ENCODE measurements at places on chromosomes 7 and 10. TPM values are rescaled to one million over a fixed set of nuclear protein-coding genes. Genes with fewer than 3 reads are reported as not detected.

DNA sequence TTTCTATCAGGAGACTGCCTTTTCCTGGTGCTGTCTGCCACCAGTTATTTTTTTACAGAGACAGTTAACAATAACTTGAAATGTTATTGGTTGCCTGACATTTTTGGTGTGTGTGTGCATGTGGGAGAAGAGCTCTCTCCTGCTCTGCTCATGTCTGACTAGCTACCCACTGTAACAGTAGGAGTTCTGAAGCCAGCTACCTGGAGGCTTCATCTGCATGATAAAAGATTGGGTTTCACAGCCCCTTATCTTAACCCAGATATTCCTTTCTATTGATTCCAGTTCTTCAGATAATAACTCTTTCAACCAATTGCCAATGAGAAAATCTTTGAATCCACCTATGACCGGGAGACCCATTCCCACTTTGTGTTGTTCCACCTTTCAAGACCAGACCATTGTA, 237.4 kb upstream of the PPP1R3A start:
- DNase-seq = no peak

DNA sequence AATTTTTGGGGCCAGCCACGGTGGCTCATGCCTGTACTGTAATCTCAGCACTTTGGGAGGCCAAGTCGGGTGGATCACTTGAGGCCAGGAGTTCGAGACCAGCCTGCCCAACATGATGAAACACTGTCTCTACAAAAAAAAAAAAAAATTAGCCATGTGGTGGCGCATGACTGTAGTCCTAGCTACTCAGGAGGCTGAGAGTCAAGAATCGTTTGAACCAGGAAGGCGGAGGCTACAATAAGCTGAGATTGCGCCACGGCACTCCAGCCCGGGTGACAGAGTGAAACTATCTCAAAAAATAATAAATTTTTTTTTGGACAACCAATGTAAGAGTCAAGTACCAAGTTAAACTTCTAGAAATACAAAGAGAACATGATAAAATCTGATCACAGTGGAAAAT, 164.6 kb downstream of the AVL9 start:
- no peak for DNase-seq

DNA sequence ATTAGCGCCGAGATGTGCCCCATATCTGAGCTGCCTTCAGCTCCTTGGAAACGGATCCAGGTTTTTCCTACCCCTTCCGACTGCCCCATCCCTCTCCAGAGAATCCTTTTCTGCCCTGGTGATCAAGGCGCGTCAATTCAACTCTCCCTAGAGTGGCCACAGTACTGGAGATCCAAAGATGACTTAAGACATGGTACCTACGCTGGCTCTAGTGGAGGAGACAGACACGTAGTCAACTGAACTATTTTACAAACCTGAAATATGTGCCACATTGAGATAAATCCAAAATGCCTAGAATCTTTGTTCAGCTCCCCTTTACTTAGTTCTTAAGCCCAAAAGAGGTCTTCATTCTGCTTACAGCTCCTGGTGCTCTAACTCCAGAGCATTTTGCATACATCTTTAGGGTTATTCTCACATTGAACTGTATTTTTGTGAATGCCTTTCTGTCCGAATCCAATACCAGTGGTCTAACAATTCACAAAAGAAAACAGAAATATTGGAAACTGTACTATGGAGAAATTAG, 444 bp upstream of the TNPO3 start:
- no peak for DNase-seq

DNA sequence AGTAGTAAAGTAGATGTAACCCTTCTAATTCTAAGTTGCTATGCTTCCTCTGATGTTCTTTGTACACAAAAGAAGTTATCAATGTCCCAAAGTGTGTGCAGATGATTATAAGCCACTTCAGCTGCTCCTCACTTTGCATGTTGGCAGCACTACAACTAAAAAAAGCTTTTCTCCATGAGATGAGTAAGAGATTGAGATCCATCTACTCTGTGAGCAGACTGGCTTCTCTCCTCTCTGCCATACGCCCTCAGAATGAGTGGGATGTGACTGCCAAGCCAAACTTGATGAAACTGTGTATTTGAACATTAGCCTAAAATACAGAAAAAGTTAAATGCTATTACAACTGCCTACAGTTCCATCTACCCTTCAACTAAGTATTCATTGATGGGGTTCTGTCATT, 102.9 kb upstream of the ETV1 start:
- no peak for DNase-seq

The PLAU gene
- total RNA-seq = 16.8 TPM

The LRGUK gene
- total RNA-seq = 0.49 TPM

The SGCE gene
- total RNA-seq = 74.1 TPM

The MYO1G gene
- 21.0 TPM for total RNA-seq

The IL6 gene
- 6.5 TPM for total RNA-seq

The RET gene
- total RNA-seq = 1.0 TPM

The LRRC61 gene
- 10.2 TPM for total RNA-seq
